ENCODE measurements at places on chromosomes 12 and 14.

DNA sequence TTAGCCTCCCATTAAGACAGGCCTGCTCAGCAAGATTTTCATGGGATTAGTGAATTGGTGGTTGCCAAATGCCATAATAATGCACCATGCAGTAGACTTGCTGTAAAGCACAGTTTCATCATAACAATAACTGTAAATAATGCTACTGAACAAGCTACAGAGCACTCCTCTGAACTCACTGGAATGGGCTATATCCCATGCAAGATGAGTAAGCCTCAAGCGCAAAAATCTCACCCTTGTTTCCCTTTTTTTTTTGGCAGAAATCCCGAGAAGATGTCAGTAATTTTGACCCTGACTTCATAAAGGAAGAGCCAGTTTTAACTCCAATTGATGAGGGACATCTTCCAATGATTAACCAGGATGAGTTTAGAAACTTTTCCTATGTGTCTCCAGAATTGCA, 145.9 kb upstream of the HIF1A start:
- no peak for DNase-seq

- no peak for DNase-seq
Observed at GRCh38 chr14:65095633-65096205, 6.6 kb downstream of the MAX start.

GRCh38 chr12:10392394-10392930, 2.6 kb upstream of the KLRK1 start:
- no peak for DNase-seq

DNA sequence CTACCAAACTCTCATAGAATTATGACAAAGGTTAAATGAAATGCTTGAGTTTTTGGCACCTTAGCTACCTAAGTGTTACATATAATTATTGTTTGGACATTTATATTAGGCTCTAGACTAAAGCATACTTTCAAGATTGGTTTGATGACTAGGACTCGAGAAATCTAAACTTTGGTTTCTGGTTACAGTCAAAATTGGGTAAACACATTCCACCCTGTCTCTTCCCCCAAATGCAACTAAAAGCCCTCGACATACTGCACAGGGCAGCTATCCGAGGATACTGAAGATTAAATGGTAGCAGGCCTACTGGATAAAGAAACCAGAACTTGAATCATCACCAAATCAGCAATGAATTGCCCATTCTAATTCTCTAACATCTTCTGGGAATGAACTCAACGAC, 369.1 kb downstream of the PRKD1 start:
- DNase-seq: no peak

DNA sequence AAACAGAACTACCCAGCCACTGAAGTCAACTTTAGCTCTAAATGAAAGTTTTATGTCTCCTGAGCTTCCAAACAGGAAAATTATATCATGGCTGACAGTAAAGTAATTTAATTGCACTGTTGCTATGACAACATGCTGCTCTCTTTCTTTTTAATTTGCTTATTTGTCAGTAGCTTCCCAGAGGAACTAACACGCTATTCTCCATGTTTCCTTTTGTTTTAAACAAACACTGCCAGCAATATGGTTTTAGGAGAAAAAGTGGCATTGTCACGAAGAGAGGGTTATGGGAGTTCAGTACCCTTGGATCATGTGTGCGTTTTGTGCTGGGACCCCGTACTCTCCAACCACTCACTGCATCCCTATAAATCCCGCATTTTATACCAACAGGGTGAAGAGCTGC, 1.9 kb downstream of the FOXN3 start:
- DNase-seq: no peak

DNA sequence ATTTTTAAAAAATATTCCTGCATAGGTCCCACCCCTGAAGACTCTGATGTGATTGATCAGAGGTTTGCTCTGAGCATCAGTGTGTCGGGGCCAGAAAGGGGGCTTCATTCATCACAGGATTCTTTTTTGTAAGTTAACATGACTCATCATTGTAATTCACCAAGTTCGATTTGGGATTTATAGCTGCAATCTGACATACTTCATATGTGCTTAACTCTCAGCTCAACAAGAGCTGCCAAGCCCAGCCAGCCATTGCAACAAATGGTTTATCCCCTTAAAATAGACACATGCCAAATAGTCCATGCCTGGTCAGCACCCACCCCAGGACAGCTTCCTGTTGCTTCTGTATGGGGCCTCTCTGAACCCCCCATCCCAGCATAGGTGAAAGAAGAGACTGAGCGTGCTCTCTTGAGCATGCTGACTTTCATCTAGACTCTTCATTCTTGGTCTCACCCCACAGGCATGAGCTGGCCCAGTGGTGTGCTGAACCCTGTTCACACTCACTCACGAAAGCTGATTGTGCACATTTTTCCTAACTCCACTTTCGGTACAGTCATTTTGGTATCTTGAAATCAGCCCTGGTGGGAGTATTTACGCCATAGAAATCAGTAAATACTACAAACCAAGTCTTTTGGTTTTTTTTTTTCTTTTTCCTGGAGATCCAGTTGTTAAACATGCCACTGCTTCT, 101.4 kb downstream of the STAB2 start:
- DNase-seq: no peak

DNA sequence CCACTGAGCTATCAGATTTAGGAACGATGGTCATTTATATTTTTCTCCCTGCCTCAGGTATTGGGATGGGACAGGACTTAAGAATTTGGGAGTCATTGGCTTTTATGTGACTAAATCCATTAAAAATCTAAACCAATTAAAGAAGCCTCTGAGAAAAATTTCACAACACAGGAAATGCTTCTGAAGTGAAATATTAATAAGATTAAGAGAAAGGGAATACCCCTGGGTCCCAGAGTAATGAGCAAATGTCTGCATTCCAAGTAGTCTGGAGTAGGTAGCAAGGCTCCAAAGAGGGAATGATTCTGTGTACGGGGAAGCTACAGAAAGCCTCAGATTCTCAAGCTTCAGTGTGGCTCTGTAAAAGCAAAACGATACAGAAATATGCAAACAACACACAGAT, 707 bp upstream of the MED6 start:
- no peak for DNase-seq

Data from stimulated activated CD4-positive, alpha-beta T cell treated with anti-CD3 and anti-CD28 coated beads, TNF-alpha, amount 100 ng/mL, for 48 hours (primary cell).